ENCODE measurements at places on chromosomes 5 and 9.

DNA sequence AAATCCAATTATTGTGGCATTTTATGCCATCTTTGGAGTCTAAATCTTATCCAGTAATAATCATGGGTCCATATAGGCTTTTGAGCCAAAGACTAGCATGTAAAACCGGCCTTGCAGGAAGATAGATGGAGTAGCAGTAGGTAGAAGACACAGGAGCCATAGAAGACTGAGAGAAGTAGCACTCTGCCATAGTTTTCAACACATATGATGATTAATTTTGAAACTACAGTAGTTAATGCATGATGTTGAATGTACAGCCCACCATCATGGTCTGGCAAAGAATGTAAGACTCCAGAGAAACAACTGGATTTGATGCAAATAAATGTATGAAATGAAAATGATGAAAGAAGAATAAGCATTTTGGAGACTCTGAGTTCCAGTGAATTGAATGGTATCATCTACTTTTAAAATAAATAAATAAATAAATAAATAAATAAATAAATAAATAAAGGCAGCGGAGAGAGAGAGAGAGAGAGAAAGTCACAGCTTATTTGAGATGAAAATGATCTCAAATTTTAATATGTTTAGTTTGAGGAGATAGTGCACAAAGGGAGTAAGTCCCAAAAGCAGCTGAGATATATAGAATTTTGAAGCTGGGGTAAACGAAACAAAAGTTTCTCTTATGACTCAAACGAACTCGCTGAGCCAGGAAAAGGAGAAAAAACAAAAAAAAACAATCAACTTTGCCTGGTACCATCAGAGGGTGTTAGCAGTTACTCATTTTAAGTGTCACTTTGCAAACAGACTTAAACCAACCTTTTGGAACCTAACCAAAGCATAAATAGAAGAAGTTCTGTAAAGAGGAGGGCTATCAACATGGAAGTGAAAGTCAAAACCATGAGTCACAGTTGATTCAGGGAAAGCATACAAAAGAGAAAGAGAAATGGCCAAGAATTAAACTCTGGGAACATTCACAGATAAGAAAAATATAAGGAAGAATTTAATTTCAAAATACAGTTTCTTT lies 388.7 kb downstream of the CETN3 start:
- no peak for DNase-seq

- DNase-seq = no peak
Observed at GRCh38 chr9:98227883-98228282, 27.6 kb downstream of the TBC1D2 start.

GRCh38 chr5:1347571-1347970 lies 2.7 kb upstream of the CLPTM1L start:
- DNase-seq = no peak

DNA sequence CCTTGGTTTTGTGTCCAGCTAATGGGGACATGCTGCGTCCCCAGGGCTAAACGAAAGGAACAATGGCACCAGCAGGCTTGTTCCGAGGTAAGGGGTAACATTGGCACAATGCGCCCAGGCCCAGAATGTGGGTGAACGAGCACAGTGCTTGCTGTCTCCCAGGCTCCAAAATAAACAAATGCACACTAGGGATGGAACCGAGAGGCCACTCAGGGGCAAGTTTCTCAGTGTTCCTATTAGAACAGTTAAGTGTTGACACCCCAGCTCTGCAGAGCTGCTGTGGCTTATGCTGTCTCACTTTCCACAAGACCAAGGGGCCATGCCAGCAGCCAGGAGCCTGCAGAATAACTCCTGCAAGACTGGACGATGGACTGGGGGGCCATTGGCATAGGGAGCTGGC lies 492.4 kb downstream of the GADD45G start:
- DNase-seq = no peak

GRCh38 chr9:72300873-72301272 lies 64.1 kb downstream of the ZFAND5 start:
- no peak for DNase-seq

GRCh38 chr5:65828022-65828896 lies 98.1 kb upstream of the ERBIN start:
- no peak for DNase-seq

DNA sequence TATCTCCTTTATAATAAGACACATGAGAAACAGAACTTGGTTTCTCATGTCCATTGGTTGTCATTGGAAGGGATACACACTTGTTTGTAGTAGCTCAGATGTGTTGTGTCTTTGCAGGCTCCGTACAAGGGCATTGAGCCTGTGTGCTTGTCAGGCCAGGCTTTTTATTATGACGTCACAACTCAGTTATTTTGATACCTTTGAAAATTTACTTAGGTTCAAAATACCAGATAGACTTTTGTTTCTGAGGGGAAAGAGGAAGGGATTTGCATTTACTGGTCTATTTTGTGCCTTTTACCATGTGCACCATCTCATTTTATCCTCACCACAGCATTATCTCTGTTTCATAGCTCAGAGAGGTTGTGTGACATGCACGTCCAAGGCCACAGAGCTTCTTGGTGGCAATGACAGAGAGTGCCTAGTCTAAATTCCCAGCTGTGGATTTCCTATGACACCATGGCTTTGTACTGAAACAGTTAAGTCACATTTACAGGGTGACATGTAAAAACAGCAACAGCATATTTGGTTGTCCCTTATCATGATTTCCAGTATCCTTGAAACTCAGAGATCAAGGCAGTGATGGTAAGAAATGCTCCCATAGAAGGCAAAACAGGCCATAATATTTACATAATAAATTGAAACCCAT lies 268.7 kb downstream of the AOPEP start:
- DNase-seq = no peak

DNA sequence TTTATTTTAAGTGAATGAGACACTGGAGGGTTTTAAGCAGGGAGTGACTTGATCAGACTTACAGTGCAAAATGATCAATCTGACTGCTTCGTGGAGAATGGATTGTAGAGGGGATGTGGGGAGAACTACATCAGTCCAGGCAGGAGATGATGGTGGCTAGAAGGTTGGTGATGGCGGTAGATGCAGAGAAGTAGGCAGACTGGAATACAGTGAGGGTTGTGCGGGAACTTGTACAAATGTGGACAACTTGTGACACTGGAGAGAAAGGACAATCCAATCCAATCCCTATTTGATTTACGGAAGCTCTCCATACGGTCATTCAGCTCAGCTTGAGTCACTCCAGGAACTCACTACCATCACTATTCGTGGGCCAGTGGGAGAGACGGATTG lies 593 bp downstream of the TIGD6 start:
- DNase-seq = no peak

GRCh38 chr5:98880151-98880550 lies 48.7 kb downstream of the CHD1 start:
- no peak for DNase-seq

DNA sequence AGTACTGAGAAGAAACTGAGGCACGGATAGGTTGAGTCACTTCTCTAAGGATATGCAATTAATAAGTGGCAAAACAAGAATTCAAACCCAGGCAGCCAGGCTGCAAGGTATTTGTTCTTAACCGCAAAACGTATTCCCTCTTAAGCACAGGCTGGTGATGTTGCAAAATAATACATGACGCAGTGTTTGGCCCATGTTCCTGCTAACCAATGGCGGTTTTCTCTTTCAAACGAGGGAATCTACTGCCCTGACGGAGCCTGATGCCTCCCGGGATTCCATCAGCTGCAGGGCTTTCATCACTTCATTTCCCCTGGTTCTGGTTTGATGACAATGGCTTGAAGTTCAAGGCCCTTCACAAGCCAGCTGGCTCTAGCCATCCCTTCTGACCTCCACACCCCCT lies 154.8 kb downstream of the SLIT3 start:
- DNase-seq = no peak

- no peak for DNase-seq
Observed at GRCh38 chr5:125719681-125720347, 703.4 kb upstream of the GRAMD2B start.

GRCh38 chr9:118459913-118460312 lies 755.7 kb downstream of the TLR4 start:
- no peak for DNase-seq

GRCh38 chr5:142491270-142491669 lies 166.4 kb upstream of the SPRY4 start:
- DNase-seq = no peak

DNA sequence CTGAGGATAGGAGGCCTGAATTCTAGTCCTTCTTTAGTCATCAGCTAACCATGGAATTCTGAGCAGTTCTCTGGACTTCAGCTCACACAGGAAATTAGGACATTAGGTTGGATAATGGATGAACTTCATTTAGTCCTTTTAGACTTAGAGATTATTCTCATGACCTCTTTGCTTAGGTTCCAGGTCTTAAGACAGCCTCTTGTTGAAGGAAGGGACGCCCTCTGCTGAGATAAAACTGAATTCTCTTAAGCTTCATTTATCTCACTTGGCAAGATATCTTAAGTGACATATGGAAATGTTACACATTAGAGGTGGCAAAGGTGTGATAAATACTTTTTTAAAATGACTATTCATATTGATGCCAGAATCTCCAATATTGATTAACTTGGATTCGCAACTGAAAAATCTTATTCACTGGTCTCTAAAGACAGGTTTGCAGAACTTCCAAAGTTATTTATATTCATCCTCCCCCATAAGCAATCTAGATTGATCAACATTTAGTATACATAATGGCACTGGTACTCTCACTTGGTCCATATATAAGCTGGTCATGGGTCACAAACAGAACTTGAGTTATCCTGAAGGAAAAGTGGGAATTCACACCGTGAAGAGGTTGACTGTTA lies 16.9 kb upstream of the ZNF366 start:
- no peak for DNase-seq

DNA sequence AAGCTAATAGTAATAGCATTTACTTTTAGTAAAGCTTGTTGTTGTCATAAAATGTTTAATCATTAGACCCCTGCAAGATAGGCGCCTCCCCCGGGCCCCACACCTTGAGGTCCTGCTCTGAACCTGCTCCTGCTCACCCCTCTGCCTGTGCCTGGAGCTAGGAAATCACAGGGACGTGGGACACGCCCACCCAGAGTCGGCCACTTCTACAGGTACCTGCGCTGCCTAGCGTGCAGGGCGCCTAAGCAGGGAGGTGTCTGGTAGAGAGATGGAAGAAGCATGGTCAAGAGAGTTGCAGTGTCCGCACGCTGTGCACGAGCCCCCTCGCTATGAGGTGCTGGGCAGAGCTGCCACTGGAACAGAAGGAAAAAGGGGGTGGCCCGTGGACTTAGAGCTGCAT lies 52.6 kb downstream of the HINT1 start:
- DNase-seq = no peak

GRCh38 chr9:131840751-131841702 lies 101.2 kb upstream of the RAPGEF1 start:
- no peak for DNase-seq

DNA sequence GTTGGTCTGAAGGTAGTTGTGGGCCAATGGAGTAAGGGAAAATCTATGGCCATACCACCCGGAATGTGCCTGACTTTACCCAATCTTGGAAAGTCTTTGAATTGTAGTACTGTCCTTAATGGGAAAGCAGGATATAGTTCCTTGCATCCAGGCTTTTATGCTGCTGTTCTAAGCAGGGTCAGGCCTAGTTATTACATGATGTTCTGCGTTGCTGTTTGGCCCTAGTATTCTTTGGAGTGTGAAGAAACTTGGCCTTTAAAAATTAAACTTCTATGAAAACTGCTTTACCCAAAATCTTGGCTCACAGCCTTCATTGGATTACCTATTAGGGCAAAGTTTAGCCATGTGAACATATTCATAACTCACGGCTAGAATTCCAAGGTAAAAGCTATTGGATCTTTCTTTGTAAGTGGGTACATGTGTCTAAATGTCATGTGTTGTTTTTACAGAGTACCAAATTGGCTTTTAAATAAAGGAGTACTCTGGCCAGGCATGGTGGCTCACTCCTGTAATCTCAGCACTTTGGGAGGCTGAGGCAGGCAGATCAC lies 211.1 kb downstream of the DTWD2 start:
- no peak for DNase-seq

GRCh38 chr5:123605822-123606221 lies 93.8 kb downstream of the CSNK1G3 start:
- DNase-seq = no peak

DNA sequence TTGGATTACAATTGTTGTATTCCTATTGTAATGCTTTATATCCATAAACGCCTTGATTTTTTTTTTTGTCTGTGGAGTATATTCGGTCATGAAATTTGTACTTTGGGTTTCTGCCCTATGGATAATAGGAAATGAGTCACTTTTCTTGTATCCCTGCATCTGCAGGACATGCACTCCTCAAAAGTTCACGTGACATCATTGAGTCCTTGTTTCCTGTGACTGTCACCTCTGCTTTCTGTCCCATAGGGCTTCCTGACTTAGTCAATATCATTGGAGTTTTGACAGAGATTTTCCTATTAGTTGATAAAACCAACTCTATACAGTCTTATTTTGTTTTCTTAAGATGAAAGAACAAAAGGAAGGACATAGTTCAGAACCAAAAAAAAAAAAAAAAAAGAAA lies 356.3 kb downstream of the MAT2B start:
- DNase-seq = no peak

DNA sequence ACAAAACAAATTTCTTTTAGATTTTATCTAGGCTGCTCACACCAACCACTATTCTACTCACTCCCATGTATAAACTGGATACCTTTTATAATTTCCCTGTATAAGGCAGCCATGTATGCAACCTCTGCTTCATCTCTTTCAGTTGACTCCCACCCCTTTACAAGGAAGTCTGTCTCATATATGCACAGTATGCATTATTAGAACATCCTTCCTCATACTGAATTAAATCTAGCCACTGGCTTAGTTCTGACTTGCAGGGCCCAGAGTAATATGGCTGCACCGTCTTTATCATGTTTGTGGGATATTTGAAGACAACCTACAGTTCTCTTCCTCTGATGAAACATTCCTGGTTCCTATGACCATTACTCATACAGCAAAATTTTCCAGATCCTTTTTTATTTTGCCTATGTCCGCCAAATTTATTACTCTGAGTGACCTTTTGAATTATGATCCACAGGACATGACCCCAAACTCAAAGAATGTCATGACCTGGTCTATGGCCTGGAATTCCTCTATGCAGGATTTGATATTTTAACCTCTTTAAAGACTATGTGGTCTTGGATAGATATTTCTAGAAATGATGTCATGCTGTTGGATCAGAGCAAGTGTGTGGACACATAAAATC lies 76.6 kb upstream of the ITGA1 start:
- no peak for DNase-seq

DNA sequence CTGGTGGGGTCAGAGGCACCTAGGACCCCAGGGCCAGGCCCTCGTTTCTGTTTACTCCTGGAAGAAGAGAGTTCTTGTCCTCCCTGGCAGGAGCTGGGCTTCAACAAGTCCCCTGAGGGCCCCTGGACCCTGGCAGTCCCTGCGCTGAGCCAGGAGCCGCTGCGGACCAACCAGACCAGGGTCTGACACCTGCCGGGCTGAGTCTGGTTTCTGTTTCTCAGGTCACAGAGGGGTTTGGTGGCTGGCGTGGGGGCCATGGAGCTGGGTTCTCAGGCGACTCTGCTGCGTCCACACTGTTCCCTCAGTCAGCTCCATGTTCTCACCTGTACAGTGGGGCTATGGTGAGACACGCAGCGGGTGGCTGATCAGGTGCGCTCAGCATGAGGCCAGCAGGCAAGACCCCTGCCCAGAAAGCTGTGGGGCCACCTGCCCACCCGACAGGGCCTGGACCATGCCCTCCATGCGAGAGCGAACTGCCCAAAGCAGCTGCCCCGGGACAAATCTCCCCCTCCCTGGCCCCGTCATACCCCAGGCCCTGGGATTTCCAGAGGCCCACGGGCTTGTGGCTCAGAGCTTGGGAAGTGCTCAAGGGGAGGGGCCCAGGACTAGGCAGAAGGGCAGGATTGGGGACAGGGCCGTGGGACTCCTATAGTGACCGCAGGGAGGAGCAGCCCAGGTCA lies 17.9 kb upstream of the NOTCH1 start:
- DNase-seq = no peak

GRCh38 chr5:173530547-173530946 lies 85.9 kb downstream of the BOD1 start:
- DNase-seq = no peak
